Stimulated activated CD8-positive, alpha-beta memory T cell treated with anti-CD3 and anti-CD28 coated beads, Interleukin-15, amount 100 ng/mL, for 1 hour (primary cell): ENCODE measurements at places on chromosomes 1 and 21.

DNA sequence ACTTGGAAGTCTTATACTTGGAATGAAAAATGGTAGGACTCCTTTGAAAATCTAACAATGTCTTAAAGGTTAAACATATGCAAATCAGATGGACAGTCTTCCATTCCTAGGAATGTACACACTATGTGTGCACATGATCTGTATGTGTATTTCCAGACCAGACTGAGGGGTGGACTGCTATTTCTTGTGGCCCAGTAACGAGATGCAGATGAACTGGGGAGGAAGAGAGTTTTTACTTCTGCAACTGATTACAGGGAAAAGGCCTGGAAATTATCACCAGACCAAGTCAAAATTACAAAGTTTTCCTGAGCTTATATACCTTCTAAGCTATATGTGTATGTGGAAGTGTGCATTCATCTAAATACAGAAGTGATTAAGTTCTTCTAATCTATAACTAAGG, 17.7 kb downstream of the NBPF3 start:
- no peak for DNase-seq

- no peak for DNase-seq
Measured at GRCh38 chr1:100539836-100540536, 2.0 kb downstream of the GPR88 start.

DNA sequence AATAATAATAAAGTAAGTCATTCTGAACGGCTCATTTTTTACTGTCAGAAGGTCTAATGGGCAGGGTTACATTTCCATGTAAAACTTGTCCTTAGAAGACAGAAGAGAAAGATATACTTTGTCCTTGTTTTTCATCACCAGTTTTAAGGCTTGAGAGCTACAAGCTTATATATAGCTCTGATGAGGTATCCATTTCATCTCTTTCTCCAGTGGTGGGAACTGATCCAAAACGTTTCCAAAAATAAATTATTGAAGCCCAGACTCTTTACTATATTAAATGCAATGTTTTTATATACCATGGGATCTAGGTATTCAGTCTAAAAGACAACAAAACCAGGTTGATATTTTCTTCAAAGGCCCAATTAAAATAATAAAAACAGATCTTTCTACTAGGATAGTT, 8.7 kb downstream of the B3GALNT2 start:
- no peak for DNase-seq

- no peak for DNase-seq
Measured at GRCh38 chr1:2135441-2135841, 59.1 kb downstream of the FAAP20 start.

- DNase-seq = no peak
Measured at GRCh38 chr21:45804809-45805313, 161.3 kb downstream of the PCBP3 start.

DNA sequence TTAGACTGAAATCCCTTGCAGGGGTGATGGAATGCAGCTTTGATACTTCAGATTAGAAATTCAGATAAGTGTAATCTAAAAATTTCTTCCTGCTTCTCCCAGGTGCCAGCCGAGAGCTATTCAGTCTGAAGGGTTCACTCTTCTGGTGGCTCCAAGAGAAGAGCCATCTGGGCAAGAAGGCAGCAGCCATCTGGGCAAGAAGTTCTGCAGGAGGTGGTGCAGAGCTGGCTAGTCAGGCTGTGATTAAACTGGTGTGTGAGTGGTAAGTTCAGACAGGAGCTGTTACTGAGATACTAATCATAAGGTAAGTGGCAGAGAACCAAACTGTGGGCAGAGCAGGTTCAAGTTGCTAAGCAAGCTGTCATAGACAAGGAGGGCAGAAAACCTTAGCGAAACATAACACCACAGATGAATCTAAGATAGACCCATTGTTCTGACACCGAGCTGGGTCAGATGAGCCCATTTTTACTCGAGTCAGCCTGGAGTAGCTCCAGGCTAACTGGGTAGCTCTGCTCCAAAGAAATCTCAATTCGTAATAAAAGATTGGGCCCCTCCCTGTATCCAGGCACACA, 14.4 kb upstream of the TP53BP2 start:
- no peak for DNase-seq

DNA sequence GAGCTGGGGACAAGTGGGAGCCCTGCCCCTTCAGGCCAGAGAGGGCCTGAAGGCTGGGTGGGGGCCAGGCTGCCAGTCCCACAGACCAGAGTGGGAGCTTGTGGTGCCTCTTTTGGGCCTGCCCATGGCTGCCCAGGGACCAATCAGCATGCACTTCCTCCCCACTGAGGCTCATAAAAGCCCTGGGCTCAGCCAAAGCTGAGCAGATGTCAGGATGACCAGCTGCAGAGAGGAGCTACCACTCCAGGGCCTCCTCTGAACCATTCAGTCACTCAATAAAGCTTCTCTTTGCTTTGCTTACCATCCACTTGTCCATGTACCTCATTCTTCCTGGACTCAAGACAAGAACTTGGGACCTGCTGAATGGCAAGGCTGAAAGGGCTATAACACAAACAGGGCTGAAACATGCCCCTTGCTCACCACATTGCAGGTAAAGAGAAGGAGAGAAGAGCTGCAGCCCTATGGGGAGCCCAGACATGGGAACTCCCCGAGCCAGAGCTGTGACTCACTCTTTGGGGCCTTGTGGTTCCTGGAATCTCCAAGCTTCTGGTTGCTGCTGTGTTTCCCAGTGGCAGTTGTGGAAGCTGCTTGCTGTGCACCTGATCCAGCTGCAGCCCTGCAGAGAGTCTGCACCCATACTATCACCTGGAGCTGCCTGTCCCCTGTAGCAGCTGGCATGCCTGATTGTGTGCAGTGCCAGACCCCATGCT, 82.0 kb downstream of the OLFML3 start:
- no peak for DNase-seq
